H9 (cell line): ENCODE measurements at places on chromosomes 3 and 15. TPM values are rescaled to one million over a fixed set of nuclear protein-coding genes. Genes with fewer than 3 reads are reported as not detected.

SLC22A13 gene
- 0.11 TPM in 1 of 2 replicates, not detected in the other for total RNA-seq

HDC gene
- not detected in 2 replicates for total RNA-seq

TMC3 gene
- total RNA-seq = not detected in 2 replicates

ERC2 gene
- 15.4 and 15.5 TPM in 2 replicates for total RNA-seq

AADAC gene
- total RNA-seq = not detected in 2 replicates

FRMD5 gene
- total RNA-seq = 3.8 and 3.9 TPM in 2 replicates

STRC gene
- 0.61 and 0.97 TPM in 2 replicates for total RNA-seq

SSR3 gene
- total RNA-seq = 176 and 177 TPM in 2 replicates

TGM5 gene
- not detected in 2 replicates for total RNA-seq

WDR93 gene
- total RNA-seq = not detected in 2 replicates

PRSS50 gene
- 0.24 and 0.59 TPM in 2 replicates for total RNA-seq

SI gene
- total RNA-seq = not detected in 2 replicates

KNG1 gene
- total RNA-seq = not detected in 2 replicates

GRCh38 chr3:12507591-12508281 lies 23.5 kb downstream of the TSEN2 start:
- H3K27me3 ChIP-seq = no peaks in the 10 kb centered on the region
- H3K4me3 ChIP-seq = no peak overlapping the region
- H3K36me3 ChIP-seq = peaks cover 34% of the 10 kb centered on the region
- DNase-seq = no peak

DNA sequence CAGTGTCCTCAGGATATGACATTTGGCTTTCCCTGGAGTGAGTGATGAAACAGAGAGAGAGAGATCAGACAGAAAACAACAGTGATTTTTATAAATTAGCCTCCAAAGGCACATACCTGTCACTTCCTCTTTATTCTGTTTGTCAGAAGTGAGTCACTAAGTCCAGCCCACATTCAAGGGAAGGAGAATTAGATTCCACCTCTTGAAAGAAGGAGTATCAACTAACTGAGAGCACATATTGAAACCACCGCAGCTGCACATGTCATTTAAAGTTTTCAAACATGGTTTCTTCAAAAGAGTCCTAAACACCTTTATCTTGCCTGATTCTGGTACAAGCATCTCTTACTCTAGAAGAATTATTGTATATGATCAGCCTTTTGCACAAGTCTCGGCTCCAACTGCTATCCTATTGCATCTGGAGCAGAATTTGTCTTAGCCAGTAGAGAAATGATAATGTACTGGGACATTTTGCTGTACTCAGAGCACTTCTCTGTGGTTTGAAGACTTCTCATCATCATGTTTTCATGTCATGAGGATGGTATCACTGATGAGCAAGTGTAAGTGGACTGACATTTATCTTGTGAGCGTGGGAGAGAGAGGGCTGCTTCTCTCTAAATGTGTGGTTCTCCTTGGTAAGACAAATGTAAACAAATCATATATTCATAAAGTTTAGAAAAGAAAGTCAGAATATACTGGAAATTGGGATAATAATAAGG lies 338.9 kb upstream of the CFAP20DC start:
- no peak overlapping the region for H3K27ac ChIP-seq
- no peaks in the 10 kb centered on the region for H3K36me3 ChIP-seq
- no peak for DNase-seq

GRCh38 chr3:172089250-172089649 lies 49.9 kb downstream of the FNDC3B start:
- H3K27ac ChIP-seq = no peak overlapping the region
- no peak overlapping the region for H3K4me3 ChIP-seq
- 0 out of 2 replicates have a peak, but pooled peaks cover 4% of the 10 kb centered on the region for H3K36me3 ChIP-seq
- DNase-seq = no peak
- H3K27me3 ChIP-seq = no peaks in the 10 kb centered on the region
- H3K4me1 ChIP-seq = peaks cover 6% of the 10 kb centered on the region; the same call in 1 of the 2 replicates

- H3K36me3 ChIP-seq = peaks cover 31% of the 10 kb centered on the region
- no peak for DNase-seq
- H3K4me1 ChIP-seq = no peaks in the 10 kb centered on the region
- H3K27ac ChIP-seq = no peak overlapping the region
- H3K4me3 ChIP-seq = no peak overlapping the region
- H3K27me3 ChIP-seq = no peaks in the 10 kb centered on the region
These were observed 60.3 kb downstream of the RGMA start for GRCh38 chr15:93028632-93029213.

DNA sequence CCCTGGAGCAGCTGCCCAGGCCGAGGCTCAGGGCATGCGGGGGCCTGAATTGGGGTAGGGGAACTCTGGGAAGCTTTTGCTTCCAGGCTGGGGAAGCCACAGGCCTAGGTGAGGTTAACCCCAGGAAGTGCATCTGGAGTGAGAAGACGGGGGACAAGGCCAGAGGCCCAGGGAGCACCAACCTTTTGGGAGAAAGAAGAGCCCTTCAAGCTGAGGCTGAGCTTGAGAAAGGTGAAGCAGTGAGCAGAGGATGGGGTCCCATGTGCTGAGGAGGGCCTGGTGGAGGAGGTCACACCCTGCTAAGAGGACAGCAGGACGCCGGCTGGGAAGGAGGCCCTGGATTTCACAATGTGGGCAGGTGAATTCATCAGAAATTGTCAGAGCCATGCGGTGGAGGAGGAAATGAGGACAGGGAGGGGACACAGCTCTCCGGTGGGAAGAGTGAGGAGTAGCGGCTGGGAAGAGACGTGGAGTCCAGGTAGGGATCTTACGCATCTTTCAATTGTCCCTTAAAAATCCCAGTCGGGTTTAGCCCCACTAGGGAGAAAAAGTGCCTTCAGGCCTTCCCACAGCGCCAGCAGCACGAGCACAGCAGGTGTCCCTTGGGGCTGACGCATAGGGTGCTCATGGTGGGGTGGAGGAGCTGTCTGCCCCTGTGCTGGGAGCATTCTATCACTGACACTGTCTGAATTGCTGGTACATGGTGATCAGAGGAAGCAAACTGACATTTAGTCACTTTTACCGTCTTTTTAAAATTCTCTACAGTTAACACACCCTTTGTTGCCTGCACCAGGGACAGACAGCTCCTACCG lies 50.9 kb downstream of the HCN4 start:
- DNase-seq = peak; percentile 22
- no peak overlapping the region for H3K4me3 ChIP-seq
- H3K27me3 ChIP-seq = no peaks in the 10 kb centered on the region
- no peak overlapping the region for H3K27ac ChIP-seq

DNA sequence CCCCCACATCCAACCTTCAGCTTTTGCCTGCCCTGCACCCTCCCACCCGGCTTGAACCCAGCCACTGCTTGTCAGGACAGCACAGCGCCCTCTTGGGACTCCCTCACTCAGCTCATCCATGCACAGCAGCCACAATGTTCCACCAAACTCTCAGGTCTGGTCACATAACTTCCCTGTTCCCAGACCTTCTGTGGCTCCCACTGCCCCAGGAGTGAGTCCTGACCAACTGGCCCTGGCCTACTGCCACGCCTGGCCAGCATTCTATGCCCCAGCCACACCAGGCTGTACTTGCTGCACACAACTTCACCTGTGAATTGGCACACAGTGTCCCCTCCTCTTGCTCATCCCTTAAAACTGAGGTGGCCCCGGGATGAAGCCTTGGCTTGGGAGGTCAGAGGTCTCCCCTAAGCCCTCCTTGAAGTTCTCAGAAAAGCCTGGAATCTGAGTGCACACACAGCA lies 21.0 kb downstream of the PLXNB1 start:
- H3K36me3 ChIP-seq = peaks cover 93% of the 10 kb centered on the region
- H3K4me3 ChIP-seq = no peak overlapping the region
- no peaks in the 10 kb centered on the region for H3K4me1 ChIP-seq
- DNase-seq = peak; percentile 33
- no peaks in the 10 kb centered on the region for H3K27me3 ChIP-seq

DNA sequence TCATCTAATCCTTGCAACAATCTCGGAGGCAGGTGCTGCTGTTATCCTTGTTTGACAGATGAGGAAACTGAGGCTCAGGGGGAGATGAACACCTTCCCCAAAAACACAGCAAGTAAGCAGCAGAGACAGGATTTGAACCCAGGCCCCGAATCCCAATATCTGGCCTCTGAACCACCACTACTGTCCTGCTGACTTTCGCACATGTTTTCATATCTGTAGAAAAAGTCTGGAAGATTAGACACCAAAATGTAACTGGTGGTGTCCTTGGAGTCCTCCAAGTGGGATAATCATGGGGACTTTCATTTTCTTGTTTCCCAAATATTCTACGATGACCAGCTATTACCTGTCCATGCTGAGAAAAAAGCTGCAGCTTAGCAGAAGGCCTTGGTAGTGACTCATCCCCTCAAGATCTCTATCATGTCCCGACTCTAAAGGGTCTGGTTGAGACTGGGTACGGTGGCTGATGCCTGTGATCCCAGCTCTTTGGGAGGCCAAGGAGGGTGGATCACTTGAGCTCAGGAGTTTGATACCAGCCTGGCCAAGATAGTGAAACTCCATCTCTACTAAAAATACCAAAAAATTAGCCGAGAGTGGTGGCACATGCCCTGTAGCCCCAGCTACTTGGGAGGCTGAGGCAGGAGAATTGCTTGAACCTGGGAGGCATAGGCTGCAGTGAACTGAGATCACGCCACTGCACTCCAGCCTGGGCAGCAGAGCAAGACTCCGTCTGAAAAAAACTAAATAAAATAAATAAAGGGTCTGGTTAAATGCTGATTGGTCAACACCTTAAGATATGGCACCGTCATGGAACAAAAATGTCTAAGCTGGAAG lies 8.6 kb downstream of the IRAK2 start:
- no peak overlapping the region for H3K27ac ChIP-seq
- H3K4me1 ChIP-seq = no peaks in the 10 kb centered on the region
- H3K36me3 ChIP-seq = peaks cover 7% of the 10 kb centered on the region

GRCh38 chr15:93826293-93826692 lies 405.1 kb upstream of the MCTP2 start:
- H3K27ac ChIP-seq = no peak overlapping the region
- no peak overlapping the region for H3K4me3 ChIP-seq
- no peak for DNase-seq

- peaks cover 1% of the 10 kb centered on the region; the same call in 1 of the 2 replicates for H3K36me3 ChIP-seq
- no peaks in the 10 kb centered on the region for H3K4me1 ChIP-seq
- no peaks in the 10 kb centered on the region for H3K27me3 ChIP-seq
- no peak overlapping the region for H3K27ac ChIP-seq
These were observed 359.7 kb upstream of the ROPN1 start for GRCh38 chr3:124351430-124352148.

DNA sequence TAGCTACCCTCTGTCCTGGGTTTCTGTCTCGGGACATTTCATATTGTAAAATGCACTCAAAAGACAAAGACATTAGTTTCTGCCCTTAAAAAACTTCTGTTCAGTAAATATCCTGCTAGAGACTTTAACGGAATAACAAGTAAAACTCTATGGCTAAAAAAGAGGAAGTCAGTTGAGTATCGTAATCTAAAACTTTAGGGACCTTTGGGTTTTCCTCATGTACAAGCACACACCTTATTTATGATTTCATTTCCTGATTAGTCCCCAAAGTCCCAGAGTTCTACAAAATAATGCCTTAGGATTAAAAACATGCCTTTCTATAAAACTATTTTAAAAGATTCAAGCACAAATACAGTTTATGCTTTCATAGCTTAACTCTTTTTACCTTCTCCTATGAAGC lies 585.9 kb downstream of the UNC13C start:
- no peaks in the 10 kb centered on the region for H3K27me3 ChIP-seq
- DNase-seq = no peak
- no peaks in the 10 kb centered on the region for H3K36me3 ChIP-seq
- H3K4me1 ChIP-seq = no peaks in the 10 kb centered on the region
- H3K4me3 ChIP-seq = no peak overlapping the region
- no peak overlapping the region for H3K27ac ChIP-seq

GRCh38 chr3:29898171-29898965 lies 617.5 kb downstream of the RBMS3 start:
- no peaks in the 10 kb centered on the region for H3K4me1 ChIP-seq
- no peak overlapping the region for H3K27ac ChIP-seq
- no peak overlapping the region for H3K4me3 ChIP-seq
